Cortex of kidney (tissue), 1 donor: ENCODE measurements at places on chromosomes 5 and 9.

- no peak for DNase-seq
These were observed 49.7 kb downstream of the ACTBL2 start for GRCh38 chr5:57432876-57433275.

- no peak for DNase-seq
These were observed 24.2 kb upstream of the HAND1 start for GRCh38 chr5:154502180-154502579.

DNA sequence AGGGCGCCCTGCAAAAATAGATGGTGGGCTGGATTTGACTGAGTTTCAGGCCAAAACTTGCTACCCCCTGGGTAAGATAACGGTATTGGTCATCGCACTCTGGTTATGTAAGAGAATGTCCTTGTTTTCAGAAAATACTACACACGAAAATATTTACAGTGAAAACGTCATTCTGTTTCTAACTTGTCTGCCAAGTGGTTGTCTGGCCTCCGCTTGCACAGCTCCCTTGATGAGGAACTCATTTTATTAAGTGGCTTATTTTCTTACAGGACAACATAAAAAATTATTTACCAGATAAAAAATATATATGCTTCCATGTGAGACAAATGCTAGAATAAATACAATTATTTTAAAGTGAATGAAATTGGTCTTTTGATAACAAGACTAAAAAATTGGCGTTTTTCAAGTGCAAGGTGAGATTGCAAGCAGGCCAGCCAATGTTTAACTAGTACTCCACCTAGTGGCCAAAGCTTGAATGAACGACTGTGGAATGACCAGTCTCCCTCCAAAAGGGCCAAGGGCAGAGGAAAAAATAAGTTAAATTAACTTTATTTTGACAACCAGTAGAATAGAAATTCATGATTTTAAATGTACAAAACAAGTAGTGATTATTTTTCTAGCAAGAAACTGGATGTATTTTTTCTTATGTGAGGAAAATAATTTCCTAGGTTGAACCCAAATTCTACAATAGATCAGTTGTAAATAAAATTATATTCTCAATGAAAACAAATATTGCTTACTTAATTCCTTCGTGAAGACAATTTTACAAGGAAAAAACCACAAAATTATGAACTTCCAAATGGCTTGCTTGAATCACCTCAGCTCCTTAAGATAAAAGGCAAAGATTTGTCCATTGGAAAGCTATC lies 93.2 kb downstream of the ZFAND5 start:
- no peak for DNase-seq

GRCh38 chr9:8074713-8075286 lies 275.2 kb upstream of the DMAC1 start:
- DNase-seq: no peak

- no peak for DNase-seq
These were observed 41.6 kb downstream of the PRELID2 start for GRCh38 chr5:145793574-145793973.

- DNase-seq: no peak
These were observed 5.8 kb upstream of the OR13C2 start for GRCh38 chr9:104611213-104611612.

DNA sequence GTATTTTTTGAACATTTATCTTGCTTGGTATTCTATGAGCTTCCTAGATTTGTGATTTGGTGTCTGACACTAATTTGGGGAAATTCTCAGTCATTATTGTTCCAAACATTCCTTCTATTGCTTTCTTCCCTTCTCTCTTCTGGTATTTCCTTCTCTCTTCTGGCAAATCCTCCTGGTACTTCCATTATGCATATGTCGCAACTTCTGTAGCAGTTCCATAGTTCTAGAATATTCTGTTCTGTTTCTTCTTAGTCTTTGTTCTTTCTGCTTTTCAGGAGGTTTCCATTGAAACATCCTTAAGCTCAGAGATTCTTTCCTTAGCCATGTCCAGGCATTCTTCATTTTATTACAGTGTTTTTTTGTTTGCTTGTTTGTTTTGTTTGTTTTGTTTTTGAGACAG lies 155.2 kb upstream of the PIK3R1 start:
- no peak for DNase-seq

- no peak for DNase-seq
These were observed at the start of gene CCIN for GRCh38 chr9:36169166-36169565. TSS of gene CCIN (plus strand) at chr9:36169388. CDS start at chr9:36169503, 115 bp downstream.

- no peak for DNase-seq
These were observed 274.9 kb downstream of the GADD45G start for GRCh38 chr9:89879701-89880100.

DNA sequence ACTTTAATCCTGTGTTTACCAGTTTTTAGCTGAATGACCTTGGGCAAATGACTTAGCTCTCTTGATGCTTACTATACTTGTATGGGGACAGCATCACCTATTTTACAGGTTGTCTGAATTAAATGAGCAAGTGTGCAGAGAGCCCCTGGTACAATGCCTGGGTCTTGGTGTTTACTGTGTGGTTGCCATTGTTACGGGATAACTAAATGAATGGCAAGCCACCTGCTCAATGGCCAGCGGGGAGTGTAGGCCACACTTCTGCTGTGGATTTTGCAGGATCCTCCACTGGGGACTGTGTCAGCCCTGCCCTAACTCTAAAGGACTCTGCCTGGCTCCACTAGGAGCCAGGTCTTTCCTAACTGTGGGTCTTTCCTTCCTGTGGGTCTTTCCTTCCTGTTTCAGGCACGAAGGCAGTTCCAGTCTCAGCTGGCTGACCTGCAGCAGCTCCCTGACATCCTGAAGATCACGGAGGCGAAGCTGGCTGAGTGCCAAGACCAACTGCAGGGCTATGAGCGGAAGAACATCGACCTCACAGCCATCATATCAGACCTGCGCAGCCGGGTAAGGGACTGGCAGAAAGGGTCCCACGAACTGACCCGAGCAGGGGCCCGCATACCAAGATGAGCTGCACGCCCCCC lies 10.3 kb upstream of the GLE1 start:
- no peak for DNase-seq

DNA sequence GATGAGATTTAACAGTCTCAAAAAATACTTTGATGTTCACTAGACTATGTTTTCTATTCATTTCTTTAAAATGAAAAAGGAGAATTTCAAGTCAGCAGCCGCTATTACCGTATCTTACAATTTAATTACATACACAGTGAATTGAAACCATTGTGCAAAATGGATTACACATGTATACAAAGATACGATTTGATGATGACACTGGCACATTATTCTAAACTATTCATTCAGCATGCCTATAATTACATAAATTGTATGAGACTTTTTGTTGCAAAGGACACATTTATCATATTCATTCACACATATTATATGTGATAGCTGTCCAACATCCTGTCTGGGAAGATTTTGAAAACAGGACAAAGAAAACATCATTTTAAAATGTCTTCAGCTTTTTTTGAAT lies 118.3 kb upstream of the VCAN start:
- no peak for DNase-seq
